H1 (cell line): ENCODE measurements at places on chromosomes 3 and 15. TPM values are rescaled to one million over a fixed set of nuclear protein-coding genes. Genes with fewer than 3 reads are reported as not detected.

VEPH1 gene
- total RNA-seq, result 10.9 and 18.3 TPM in 2 replicates

AMT gene
- total RNA-seq, result 44.3 and 46.5 TPM in 2 replicates

NFKBIZ gene
- total RNA-seq, result 24.5 TPM in 2 replicates

RYK gene
- total RNA-seq, result 63.8 and 66.9 TPM in 2 replicates

C3orf80 gene
- total RNA-seq, result 1.1 TPM in 2 replicates

SMCO1 gene
- total RNA-seq, result not detected in 2 replicates

C3orf52 gene
- 13.1 and 13.2 TPM in 2 replicates for total RNA-seq

HYAL1 gene
- 1.7 and 2.0 TPM in 2 replicates for total RNA-seq

TMEM266 gene
- total RNA-seq, result 1.7 and 2.6 TPM in 2 replicates

ISLR2 gene
- 0.23 and 0.58 TPM in 2 replicates for total RNA-seq

CKMT1A gene
- 33.8 and 35.0 TPM in 2 replicates for total RNA-seq

SERINC4 gene
- not detected in 2 replicates for total RNA-seq

BNC1 gene
- 0.67 and 0.99 TPM in 2 replicates for total RNA-seq

- no peak overlapping the region for H3K4me3 ChIP-seq
- H3K27me3 ChIP-seq, result no peaks in the 10 kb centered on the region
- no peak for DNase-seq
- no peak overlapping the region for H3K27ac ChIP-seq
- no peaks in the 10 kb centered on the region for H3K36me3 ChIP-seq
Measured at GRCh38 chr3:46904303-46905212, 27.0 kb downstream of the PTH1R start.

DNA sequence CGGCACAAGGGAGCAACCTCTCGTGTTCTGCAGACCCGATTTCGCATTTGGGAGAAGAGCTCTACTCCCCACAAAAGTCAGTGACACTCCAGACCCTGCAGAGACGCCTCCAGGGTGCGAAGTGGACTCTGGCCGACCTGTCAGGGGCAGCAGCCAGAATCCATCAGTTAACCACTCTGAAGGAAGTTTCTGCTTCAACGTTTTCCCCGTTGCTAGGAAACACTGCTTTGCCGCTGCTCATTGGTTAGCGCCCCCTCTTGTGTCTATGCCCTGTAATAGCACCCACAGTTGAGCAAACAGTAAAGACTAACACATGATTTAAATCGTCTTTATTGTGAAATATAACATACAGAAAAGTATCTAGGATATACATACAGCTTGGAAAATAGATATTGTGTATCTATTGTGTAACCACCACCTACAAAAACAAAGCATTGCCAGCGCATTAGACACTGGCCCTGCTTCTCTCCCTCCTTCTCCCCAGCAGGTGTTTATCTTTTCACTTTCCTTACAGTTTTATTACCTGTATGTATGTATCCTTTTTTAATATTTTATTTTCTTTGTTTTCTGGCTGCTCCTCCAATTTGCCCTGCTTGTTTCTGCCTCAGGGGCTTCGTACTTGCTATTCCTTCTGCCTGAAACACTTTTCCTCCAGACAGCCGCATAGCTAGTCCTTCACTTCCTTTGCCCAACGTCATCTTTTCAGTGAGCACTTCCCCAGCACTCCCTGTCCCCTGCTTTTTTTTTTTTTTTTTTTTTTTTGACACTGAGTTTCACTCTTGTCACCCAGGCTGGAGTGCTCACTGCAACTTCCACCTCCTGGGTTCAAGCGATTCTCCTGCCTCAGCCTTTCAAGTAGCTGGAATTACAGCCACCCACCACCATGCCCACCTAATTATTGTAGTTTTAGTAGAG, 38.8 kb downstream of the TMEM40 start:
- H3K4me1 ChIP-seq, result no peaks in the 10 kb centered on the region
- no peak overlapping the region for H3K27ac ChIP-seq
- no peak overlapping the region for H3K4me3 ChIP-seq
- DNase-seq, result peak; percentile 76
- H3K27me3 ChIP-seq, result no peaks in the 10 kb centered on the region

DNA sequence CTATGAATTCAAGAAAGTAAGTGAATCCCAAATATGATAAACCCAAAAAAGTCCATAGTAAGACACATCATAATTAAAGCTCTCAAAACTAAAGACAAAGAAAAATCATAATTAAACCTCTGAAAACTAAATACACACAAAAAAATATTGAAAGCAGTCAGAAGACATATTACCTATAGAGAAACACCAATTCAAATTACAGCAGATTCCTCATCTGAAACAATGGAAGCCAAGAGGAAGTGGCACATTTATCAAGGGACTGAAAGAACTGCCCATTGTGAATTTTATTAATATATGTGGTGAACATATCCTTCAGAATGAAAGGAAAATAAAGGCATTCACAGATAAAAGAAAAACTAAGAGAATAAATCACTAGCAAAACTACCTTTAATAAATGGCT, 128.2 kb downstream of the SCAPER start:
- H3K27ac ChIP-seq, result no peak overlapping the region
- no peak for DNase-seq
- H3K36me3 ChIP-seq, result no peaks in the 10 kb centered on the region
- peaks cover 3% of the 10 kb centered on the region; the same call in 1 of the 2 replicates for H3K4me1 ChIP-seq

DNA sequence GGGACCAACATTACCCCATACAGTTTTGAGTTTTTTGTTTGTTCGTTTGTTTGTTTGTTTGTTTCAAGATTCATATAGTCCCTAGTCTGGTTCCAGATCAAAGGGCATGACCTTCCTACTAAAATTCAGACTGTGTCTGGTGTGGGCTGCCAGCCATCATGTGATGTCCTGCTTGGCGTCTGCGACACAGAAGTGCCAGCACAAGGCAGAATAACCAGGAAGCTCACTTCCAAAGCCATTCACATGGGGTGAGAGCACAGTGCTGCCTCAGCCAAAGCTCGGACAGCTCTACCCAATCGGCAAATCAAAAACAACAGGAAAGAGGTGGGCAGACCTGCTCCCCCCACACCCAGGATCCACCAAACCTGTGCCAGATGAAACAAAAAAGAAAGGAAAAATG, 142.6 kb upstream of the THBS1 start:
- H3K4me1 ChIP-seq, result peaks cover 4% of the 10 kb centered on the region; the same call in 1 of the 2 replicates
- no peaks in the 10 kb centered on the region for H3K36me3 ChIP-seq
- H3K27ac ChIP-seq, result no peak overlapping the region
- H3K4me3 ChIP-seq, result no peak overlapping the region

GRCh38 chr3:188166441-188166840, 12.5 kb downstream of the LPP start:
- H3K27ac ChIP-seq, result no peak overlapping the region
- no peaks in the 10 kb centered on the region for H3K27me3 ChIP-seq
- H3K36me3 ChIP-seq, result no peaks in the 10 kb centered on the region
- DNase-seq, result no peak
- H3K4me1 ChIP-seq, result peaks cover 5% of the 10 kb centered on the region; the same call in 1 of the 2 replicates

GRCh38 chr3:155941354-155941753, 70.9 kb downstream of the GMPS start:
- no peaks in the 10 kb centered on the region for H3K4me1 ChIP-seq
- no peak for DNase-seq

GRCh38 chr15:48628832-48629231, 16.7 kb downstream of the FBN1 start:
- no peaks in the 10 kb centered on the region for H3K4me1 ChIP-seq
- no peak overlapping the region for H3K4me3 ChIP-seq
- no peak for DNase-seq
- H3K27me3 ChIP-seq, result no peaks in the 10 kb centered on the region
- H3K36me3 ChIP-seq, result no peaks in the 10 kb centered on the region; the same call in 1 of the 2 replicates
- no peak overlapping the region for H3K27ac ChIP-seq

GRCh38 chr3:58073301-58074108, 65.3 kb downstream of the FLNB start:
- H3K4me1 ChIP-seq, result no peaks in the 10 kb centered on the region
- no peak overlapping the region for H3K4me3 ChIP-seq
- H3K36me3 ChIP-seq, result peaks cover 9% of the 10 kb centered on the region
- no peak overlapping the region for H3K27ac ChIP-seq
- H3K27me3 ChIP-seq, result no peaks in the 10 kb centered on the region

GRCh38 chr3:11228041-11228440, 44.2 kb upstream of the ATG7 start:
- no peaks in the 10 kb centered on the region for H3K27me3 ChIP-seq
- no peak overlapping the region for H3K4me3 ChIP-seq
- H3K36me3 ChIP-seq, result no peaks in the 10 kb centered on the region
- H3K27ac ChIP-seq, result no peak overlapping the region

DNA sequence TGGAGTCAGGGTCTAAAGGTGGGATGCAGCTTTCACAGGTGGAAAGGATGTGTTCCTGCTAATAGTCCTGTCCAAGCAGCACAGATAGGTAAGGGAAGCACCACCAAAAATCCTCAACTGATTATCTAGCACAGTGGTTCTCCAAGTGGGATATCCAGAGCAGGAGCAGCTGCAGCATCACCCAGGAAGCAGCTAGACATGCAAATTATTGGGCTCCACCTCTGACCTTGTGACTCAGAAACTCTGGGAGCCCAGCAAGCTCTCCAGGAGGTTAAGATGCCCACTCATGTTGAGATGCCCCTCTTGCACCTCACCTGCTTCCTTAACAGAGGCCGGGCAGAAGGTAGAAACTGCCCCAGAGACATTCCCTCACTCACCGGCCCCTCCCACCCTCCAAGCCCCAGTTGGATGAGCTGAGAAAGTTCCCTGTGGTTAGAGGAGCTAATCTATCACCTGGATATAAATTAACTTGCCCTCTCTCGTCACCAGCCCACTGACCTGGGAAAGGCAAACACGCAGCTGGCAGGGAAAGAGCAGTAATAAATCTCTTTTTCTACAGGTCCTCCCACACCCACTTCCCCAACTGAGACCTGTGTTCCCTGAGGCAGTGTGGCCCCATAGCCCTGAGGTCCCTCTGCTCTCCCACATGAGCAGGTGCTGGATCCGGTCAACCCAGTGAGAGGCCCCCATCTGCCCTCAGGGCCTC, 39.3 kb downstream of the ADCY5 start:
- H3K4me3 ChIP-seq, result no peak overlapping the region
- DNase-seq, result no peak
- H3K27ac ChIP-seq, result no peak overlapping the region

GRCh38 chr3:40715551-40715950, 190.8 kb downstream of the ZNF621 start:
- no peak overlapping the region for H3K27ac ChIP-seq
- DNase-seq, result no peak
- H3K4me3 ChIP-seq, result no peak overlapping the region
- no peaks in the 10 kb centered on the region for H3K4me1 ChIP-seq

DNA sequence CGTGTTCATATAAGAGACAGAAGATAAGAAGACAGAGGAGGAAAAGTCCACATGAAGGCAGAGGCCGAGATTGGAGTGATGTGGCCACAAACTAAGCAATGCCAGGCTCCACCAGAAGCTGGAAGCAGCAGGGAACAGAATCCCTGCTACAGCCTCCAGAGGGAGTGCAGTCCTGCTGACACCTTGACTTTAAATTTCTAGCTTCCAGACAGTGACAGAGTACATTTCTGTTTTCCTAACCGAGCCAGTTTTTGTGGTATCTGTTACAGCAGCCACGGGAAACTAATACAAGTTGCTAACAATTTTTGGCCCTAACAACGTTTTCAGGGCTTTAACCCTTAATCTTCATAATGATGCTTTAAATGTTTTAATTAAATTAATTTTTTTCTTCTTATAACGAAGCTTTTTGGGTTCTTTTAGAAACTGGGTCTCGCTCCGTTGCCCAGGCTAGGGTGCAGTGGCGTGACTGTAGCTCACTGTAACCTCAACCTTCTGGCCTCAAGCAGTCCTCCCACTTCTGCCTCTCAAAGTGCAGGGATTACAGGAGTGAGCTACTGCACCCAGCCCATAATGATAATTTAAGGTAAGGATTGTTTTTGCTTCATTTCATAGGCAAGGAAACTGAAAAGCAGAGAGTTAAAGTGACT, 202.3 kb upstream of the PROK2 start:
- no peak overlapping the region for H3K27ac ChIP-seq
- DNase-seq, result no peak
- H3K27me3 ChIP-seq, result no peaks in the 10 kb centered on the region
- no peaks in the 10 kb centered on the region for H3K36me3 ChIP-seq
- H3K4me3 ChIP-seq, result no peak overlapping the region
- H3K4me1 ChIP-seq, result no peaks in the 10 kb centered on the region

DNA sequence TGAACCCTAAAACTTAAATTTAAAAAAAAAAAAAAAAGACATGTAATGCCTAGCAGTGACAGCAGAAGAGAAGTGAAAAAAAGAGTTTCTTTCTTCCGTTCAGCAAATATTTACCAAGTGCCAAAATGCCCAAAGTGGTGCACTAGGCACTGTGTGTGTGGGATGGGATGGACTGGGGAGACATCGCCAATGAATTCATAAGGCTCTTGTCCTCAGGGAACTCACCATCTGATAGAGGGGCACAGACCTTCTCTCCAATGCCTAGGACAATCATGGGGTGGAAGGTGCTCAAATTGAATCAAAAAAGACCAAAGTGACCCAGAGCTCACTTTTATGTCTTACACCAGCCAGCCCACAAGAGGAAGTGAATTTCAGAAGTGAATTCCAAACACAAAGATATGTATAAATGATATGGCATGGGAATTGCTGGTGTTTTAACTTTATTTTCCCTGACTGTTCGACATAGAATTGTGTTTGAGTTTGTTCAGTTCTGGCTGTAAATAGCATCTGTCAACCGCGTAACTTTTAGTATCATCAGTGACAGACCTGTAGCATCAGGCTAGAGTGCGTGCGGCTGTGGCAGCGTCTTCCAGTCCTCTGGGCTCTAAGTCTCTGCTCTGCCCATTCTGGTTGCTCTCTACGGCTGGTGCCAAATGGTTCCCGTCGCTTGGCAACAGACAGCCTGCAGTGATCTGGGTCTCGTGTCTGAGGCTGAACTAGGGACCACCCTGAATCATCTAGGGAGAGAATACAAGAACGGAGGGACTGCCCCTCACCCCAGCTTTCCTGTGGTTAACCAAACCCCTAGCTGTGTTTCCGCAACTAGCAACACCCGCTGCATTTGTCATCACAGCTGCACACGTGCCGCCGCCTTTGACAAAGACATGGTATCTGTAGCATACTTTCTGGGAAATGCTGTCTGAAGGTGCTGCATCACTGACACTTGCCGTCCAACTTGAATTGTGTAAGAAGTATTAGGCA, 154.0 kb upstream of the THBS1 start:
- H3K36me3 ChIP-seq, result no peaks in the 10 kb centered on the region
- DNase-seq, result no peak
- no peaks in the 10 kb centered on the region for H3K4me1 ChIP-seq
- H3K4me3 ChIP-seq, result no peak overlapping the region
- no peak overlapping the region for H3K27ac ChIP-seq

GRCh38 chr3:156211583-156211982, 91.2 kb downstream of the KCNAB1 start:
- no peaks in the 10 kb centered on the region for H3K27me3 ChIP-seq
- no peak overlapping the region for H3K27ac ChIP-seq
- no peaks in the 10 kb centered on the region for H3K36me3 ChIP-seq
- no peak for DNase-seq
- no peak overlapping the region for H3K4me3 ChIP-seq
- no peaks in the 10 kb centered on the region for H3K4me1 ChIP-seq

GRCh38 chr3:59467476-59467875, 417.7 kb upstream of the CFAP20DC start:
- H3K4me1 ChIP-seq, result no peaks in the 10 kb centered on the region
- H3K4me3 ChIP-seq, result no peak overlapping the region
- no peak overlapping the region for H3K27ac ChIP-seq
- no peaks in the 10 kb centered on the region for H3K27me3 ChIP-seq

- H3K27ac ChIP-seq, result peak within 1 kb of the TSS; percentile 50
- peaks cover 18% of the 10 kb centered on the region for H3K4me1 ChIP-seq
- DNase-seq, result peak; percentile 79
- peak within 1 kb of the TSS; percentile 72 for H3K4me3 ChIP-seq
- H3K36me3 ChIP-seq, result peaks cover 13% of the 10 kb centered on the region; the same call in 1 of the 2 replicates
- peaks cover 11% of the 10 kb centered on the region for H3K27me3 ChIP-seq
Measured at GRCh38 chr15:60397772-60398445, at the start of gene ANXA2. Gene ANXA2 (minus strand): TSS chr15:60397986. CDS start chr15:60386075, 11,911 bp downstream.
